ENCODE measurements at places on chromosomes 2 and 18.

DNA sequence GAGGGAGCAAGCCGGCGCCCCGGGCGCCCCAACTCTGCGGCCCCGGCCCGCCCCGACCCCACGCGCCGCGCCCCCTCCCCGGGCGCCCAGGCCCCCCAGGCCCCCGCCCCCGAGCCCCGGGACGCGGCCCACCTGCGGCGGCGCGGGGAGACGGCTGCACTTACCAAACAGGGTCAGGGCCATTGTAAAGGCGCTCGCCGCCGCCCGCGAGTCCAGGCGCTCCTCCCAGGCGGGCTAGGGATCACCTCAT is 526 bp downstream of the CHN1 start:
- no peak for DNase-seq

DNA sequence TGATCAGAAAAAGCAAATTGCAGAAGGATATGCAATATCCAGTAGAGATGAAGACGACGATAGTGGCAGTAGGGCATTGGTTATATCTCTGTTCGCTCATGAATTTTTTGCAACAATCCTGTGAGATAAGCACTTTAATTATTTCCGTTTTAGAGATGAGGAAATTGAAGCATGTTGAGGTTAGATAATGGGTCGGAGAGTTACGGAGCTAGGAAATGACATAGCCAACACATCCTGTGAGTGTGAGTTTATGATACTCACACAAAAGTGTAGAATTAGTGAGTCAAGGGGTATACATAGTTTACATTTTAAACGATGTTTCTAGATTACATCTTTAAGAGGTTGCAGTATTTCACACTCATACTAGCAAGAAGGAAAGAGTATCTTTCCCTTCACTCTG is 123.1 kb upstream of the ARL4C start:
- no peak for DNase-seq

DNA sequence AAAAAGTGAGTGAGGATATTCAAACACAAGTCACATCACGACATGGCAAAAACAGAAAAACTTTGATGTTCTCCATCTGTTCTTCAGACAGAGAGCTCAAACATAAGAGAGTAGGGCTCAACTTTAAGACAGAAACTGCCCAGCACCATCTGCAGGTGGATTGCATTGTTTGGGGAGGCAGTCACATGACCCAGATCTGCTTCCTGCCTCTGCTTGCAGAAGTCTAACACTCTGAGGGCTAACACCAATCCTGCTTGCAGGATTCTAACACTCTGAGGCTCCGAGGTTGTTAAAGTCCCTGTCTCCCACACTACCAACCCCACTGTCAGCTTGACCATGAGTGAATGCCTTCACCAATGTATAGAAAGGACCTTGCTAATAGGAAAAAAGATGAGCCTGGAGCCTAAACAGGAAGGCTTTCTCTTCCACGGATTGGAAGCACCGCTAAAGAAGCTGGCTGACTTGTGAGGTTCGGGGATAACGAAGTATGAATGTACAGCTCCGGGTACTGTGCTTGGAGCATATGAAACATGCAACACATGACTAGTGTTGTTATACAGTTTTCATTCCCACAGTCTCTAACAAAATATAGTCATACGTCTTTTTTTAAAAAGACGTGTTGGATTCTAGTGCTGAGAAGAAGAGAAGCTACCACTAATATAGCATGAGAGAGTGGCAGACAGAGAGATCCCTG is 176.6 kb upstream of the CREB1 start:
- no peak for DNase-seq

GRCh38 chr2:226693521-226693920 is 106.1 kb downstream of the IRS1 start:
- no peak for DNase-seq

GRCh38 chr18:79047556-79048244 is 21.5 kb upstream of the ATP9B start:
- DNase-seq: no peak

GRCh38 chr2:11102956-11103860 is 52.1 kb upstream of the SLC66A3 start:
- no peak for DNase-seq
